ENCODE measurements at places on chromosomes 5 and 9.
A peak's percentile ranks its signal among the peaks of the same experiment; 100 is the strongest.

DNA sequence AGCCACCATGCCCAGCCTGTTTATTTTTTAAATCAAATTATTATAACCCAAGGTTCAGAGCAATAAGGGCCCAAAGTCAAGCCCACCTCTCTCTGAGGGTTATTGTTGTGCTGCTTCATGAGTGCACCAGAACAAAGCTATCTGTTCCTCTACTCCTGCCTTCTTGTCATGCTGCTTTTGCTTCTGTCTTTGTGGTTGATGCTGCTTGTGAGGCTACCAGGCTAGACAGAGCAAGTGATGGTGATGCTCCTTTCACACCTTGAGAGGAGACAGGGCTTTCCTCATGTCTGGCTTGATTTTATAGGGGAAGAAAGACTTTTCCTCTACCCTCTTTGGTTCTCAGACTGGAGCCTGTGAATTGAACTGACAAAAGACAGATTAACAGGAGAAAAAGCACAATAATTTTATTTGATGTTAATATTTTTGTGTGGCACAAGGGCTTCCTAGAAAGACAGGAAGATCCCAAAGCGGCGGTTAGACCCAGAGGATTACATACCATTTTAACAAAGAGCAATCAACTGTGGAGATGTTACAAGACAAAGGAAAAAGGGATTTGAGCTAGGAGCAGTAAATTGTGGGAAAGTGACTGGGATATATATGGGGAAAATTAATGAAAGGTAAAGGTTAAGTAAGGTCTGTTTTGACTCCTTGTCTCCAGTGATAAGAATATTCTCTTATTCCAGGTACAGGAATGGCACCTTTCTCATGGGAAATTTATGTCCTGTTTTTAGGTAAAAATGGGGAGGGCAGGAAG lies 4.4 kb upstream of the CD180 start:
- H3K27ac ChIP-seq: peak overlapping the region; percentile 95
- H3K27me3 ChIP-seq: no peaks in the 10 kb centered on the region
- no peaks in the 10 kb centered on the region for H3K36me3 ChIP-seq
- H3K4me1 ChIP-seq: peaks cover 94% of the 10 kb centered on the region
- peak; percentile 57 for DNase-seq

- no peaks in the 10 kb centered on the region for H3K36me3 ChIP-seq
- no peaks in the 10 kb centered on the region for H3K27me3 ChIP-seq
- H3K4me3 ChIP-seq: no peak overlapping the region
- DNase-seq: no peak
- no peak overlapping the region for H3K27ac ChIP-seq
- no peaks in the 10 kb centered on the region for H3K4me1 ChIP-seq
Observed at GRCh38 chr5:59553992-59554391, 339.5 kb downstream of the PDE4D start.

DNA sequence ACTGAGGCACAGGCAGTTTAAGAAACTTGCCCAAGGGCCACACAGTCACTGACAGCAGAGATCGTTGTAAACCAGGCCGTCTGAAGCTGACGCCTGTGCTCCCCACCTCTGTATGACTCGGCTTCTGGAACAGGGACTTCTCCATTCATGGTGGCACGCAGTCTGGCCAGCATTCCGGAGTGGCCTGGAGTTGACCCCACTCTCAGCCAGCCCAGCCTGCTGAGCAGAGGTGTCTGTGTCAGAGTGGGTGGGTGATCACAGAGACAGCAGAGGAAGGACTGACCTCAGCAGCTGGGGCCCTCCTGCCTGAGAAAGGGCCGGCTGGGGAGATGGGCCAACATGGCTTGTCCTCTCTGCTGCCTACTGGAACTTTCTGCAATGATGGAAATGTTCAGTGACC lies 12.6 kb downstream of the LRSAM1 start:
- H3K4me3 ChIP-seq: no peak overlapping the region
- DNase-seq: no peak
- H3K4me1 ChIP-seq: no peaks in the 10 kb centered on the region
- no peaks in the 10 kb centered on the region for H3K36me3 ChIP-seq
- no peaks in the 10 kb centered on the region for H3K27me3 ChIP-seq

GRCh38 chr5:140106805-140107311 lies 7.1 kb upstream of the PURA start:
- no peaks in the 10 kb centered on the region for H3K36me3 ChIP-seq
- 0 out of 2 replicates have a peak overlapping the region, but pooled peaks have one; percentile 31 for H3K27ac ChIP-seq
- peak overlapping the region; percentile 69 for H3K4me3 ChIP-seq
- no peaks in the 10 kb centered on the region for H3K27me3 ChIP-seq
- no peak for DNase-seq

DNA sequence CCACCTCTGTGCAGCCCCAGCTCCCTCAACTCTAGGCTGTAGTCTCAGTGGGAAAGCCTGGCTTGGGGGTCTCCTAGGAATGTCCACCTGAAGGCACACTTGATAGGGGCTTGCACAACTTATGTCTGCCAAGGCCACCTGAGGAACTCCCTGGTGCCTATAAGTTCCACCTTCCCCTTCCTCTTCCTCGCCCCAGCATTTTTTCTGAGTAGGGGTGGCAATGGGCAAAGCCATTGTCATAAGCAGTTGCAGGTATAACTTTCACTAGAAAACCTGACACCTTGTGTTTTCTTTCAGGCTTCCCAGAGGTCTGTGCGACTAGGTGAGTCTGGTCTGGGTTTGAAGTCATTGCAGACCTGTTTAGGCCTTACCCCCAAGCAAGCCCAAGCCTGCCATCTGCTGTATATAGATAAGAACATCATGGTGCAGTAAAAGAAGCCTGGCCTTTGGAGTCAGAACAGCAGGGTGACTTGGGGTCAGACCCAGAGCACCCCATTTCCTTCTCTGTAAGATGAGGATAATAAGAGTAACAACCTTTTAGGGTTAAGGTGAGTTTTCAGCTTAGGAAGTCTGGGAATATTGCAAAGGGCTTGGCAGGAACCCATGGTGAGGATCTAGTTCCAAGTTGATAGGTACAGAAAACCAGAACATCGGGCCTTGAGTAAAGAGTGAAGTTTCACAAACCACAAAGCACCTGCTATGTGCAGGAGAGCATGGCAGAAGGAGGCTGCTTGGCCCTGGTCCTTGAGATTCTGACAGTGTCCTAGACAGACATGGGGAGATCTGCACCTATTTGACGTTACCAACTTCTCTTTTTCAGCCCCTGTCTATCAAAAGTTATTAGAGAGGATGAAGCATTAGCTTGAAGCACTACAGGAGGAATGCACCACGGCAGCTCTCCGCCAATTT lies 33.8 kb downstream of the TGFBI start:
- DNase-seq: peak; percentile 87
- H3K27me3 ChIP-seq: no peaks in the 10 kb centered on the region
- H3K4me3 ChIP-seq: no peak overlapping the region

DNA sequence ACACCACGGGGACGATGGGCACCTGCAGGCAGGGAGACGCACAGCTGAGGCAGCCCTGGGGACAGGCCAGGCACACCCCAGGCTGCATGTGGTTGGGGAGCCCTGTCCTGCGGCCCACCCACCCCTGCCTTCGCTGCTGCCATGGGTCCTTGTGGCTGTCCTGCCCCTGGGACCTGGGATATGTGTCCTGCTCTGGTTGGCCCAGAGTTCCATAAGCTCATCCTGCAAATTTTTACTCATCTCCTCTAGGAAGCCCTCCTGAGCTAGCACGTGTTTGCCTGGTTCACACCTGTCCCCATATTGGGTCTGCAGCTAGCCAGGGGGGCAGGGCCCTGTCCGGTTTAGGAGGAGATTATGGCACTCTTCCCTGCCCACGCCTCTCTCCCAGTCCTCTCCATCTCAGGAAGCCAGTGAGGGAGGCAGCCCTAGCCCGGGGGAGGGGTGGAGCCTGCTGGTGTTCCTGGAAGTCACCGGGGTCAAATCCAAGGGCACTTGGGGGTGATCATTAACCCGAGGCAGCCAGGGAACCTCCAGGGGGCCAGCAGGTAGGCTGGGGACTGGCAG lies 12.2 kb downstream of the EGFL7 start:
- no peaks in the 10 kb centered on the region for H3K27me3 ChIP-seq
- H3K4me3 ChIP-seq: no peak overlapping the region
- H3K27ac ChIP-seq: no peak overlapping the region
- no peaks in the 10 kb centered on the region for H3K36me3 ChIP-seq
- no peak for DNase-seq

GRCh38 chr9:104200456-104200994 lies 106.4 kb downstream of the SMC2 start:
- DNase-seq: no peak
- H3K36me3 ChIP-seq: no peaks in the 10 kb centered on the region
- H3K4me1 ChIP-seq: no peaks in the 10 kb centered on the region
- no peak overlapping the region for H3K4me3 ChIP-seq
- H3K27ac ChIP-seq: no peak overlapping the region

DNA sequence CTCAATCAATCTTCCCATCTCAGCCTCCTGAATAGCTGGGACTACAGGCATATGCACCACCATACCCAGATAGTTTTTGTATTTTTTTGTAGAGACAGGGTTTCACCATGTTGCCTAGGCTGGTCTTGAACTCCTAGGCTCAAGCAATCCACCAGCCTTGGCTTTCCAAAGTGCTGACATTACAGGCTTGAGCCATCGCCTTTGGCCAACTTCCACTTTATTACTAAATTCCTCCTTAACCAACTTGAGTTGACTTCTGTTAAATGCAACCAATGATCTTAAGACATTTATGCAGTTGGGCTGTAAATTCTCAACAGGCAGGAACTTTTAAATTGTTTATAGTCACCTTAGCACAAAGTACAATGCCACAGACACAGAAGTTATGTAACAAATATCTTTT lies 2.8 kb downstream of the LARS1 start:
- peaks cover 20% of the 10 kb centered on the region for H3K36me3 ChIP-seq
- H3K4me1 ChIP-seq: peaks cover 18% of the 10 kb centered on the region
- H3K4me3 ChIP-seq: no peak overlapping the region
- no peak for DNase-seq
- H3K27ac ChIP-seq: no peak overlapping the region

- 0 out of 2 replicates have a peak overlapping the region, but pooled peaks have one; percentile 2 for H3K27ac ChIP-seq
- no peak for DNase-seq
- peaks cover 46% of the 10 kb centered on the region for H3K4me1 ChIP-seq
- H3K27me3 ChIP-seq: no peaks in the 10 kb centered on the region
- no peak overlapping the region for H3K4me3 ChIP-seq
Observed at GRCh38 chr9:92290785-92291429, 2.6 kb downstream of the IARS1 start.

DNA sequence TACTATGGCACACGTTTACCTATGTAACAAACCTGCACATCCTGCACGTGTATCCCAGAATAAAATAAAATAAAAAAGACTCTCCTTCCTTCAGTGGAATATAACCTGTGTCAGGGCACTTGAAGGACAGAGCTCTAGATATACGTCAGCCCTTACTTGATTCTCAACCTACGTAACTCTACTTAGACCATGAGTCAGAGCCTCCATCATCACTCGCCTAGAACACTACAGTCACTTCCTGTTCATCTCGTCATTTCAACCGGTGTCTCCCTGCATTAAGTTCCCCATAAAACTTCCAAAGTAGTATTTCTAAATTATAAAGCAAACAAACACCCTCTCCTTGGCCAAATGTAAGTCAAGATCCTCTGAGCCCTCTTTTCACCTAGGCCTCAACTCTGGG lies 243.5 kb upstream of the CCNG1 start:
- DNase-seq: no peak
- H3K27ac ChIP-seq: no peak overlapping the region
- peaks cover 3% of the 10 kb centered on the region for H3K27me3 ChIP-seq
- no peak overlapping the region for H3K4me3 ChIP-seq
- H3K36me3 ChIP-seq: no peaks in the 10 kb centered on the region

DNA sequence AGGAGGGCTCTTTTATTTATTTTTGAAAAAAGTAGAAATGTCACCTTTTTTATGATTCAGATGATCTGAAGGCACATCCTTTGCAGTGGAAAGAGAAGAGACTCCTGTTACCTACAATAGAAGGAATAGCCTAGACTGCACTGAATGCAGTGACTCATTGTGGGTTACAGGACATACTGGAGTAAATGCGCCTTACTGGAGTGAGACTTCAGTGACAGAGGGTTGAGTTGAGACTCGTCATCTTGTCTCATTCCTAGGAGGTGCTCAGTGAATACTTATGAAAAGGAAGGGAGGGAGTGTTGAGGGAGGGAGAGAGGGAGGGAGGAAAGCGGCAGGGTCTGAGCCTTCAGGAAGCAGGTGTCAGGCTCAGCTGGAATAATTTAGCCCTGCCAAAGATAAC lies 25.2 kb downstream of the ANKRA2 start:
- DNase-seq: no peak
- no peak overlapping the region for H3K27ac ChIP-seq
- H3K27me3 ChIP-seq: no peaks in the 10 kb centered on the region
- H3K36me3 ChIP-seq: no peaks in the 10 kb centered on the region
- H3K4me3 ChIP-seq: no peak overlapping the region
- no peaks in the 10 kb centered on the region for H3K4me1 ChIP-seq

Data from Karpas-422 (cell line).